ENCODE measurements at places on chromosomes 12 and 14.

DNA sequence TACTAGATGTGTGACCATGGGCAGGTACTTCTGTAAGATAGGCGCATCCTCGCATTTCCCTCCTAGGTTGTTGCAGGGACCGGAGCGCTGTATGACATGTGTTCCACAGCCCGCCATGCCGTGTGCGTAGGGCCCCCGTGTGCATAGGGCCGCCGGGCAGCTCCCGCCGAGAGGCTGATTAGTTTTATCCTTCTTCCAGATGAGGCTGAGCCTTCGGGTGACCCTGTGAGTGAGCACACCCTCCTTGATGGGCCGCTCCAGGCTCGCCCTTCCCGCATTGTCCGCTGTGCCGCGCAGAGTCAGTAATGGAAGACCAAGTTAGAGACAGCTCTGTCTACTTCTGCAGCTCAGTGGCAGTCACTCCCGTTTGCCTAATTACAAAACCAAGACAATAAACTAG lies 72.9 kb upstream of the DYNC1H1 start:
- DNase-seq, result no peak

GRCh38 chr14:93318927-93319326 lies 13.9 kb downstream of the BTBD7 start:
- no peak for DNase-seq

- no peak for DNase-seq
Measured at GRCh38 chr12:58309806-58310205, 368.4 kb downstream of the ATP23 start.

DNA sequence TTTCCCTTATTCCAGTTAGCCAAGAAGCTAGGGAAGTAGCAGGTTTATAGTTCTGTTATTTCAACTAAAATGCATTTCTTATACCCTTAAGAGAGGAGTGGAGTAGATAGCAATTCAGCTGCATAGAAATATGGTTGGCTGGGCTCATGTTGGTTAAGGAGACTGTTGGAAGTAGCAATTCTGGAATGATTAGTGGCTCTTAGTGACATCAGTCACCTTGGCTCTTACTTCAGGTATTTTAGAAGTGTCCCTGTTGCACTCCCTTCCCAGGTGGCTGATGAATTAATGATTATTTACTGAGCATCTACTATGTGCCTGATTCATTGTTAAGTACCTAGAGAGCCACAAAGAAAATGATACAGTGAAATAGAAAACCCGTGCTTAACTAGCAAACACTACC lies 128.1 kb downstream of the MGST1 start:
- DNase-seq, result no peak

DNA sequence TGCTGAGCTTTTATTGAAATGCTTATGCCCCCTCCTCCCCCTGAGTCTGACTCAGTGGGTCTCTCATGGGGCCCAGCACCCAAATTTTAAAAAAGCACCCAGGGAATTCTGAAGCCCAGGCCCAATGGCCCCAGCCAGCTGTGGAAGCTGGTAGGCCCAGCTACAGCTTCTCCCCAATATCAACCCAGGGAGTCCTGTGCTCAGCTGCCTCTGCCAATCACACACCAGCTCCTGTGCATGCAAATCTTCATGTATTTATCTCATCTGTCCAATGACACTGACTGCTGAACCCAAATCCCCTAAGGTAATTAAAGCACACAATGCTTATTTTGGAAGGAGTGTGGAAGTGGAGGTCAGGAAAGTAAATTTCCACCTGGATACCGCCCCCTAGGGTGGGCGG lies 76.3 kb downstream of the CCDC88C start:
- DNase-seq, result no peak

All from NCI-H2081 (cell line).